ENCODE measurements at places on chromosomes 2 and 18. TPM values are rescaled to one million over a fixed set of nuclear protein-coding genes. Genes with fewer than 3 reads are reported as not detected.

The HOXD13 gene
- total RNA-seq: not detected

- no peak for DNase-seq
- H3K36me3 ChIP-seq: peaks cover 39% of the 10 kb centered on the region
- no peak overlapping the region for H3K4me3 ChIP-seq
- no peak overlapping the region for H3K27ac ChIP-seq
- H3K4me1 ChIP-seq: no peaks in the 10 kb centered on the region
These were observed 19.5 kb downstream of the ATG16L1 start for GRCh38 chr2:233270951-233271350.

The MATN3 gene
- 3.1 TPM for total RNA-seq

GRCh38 chr2:33136566-33136965 is 189.8 kb downstream of the LTBP1 start:
- H3K27me3 ChIP-seq: no peaks in the 10 kb centered on the region
- DNase-seq: no peak
- H3K4me1 ChIP-seq: no peaks in the 10 kb centered on the region
- H3K27ac ChIP-seq: no peak overlapping the region
- H3K4me3 ChIP-seq: no peak overlapping the region

The PTH2R gene
- 3.5 TPM for total RNA-seq

The FAM124B gene
- total RNA-seq: not detected
